ENCODE measurements at places on chromosomes 12 and 14.
A peak's percentile ranks its signal among the peaks of the same experiment; 100 is the strongest.

- DNase-seq: no peak
Measured at GRCh38 chr12:127820271-127820670, 446.7 kb upstream of the TMEM132C start.

GRCh38 chr14:61744238-61744637 is 18.0 kb upstream of the SNAPC1 start:
- no peak for DNase-seq

- DNase-seq: no peak
Measured at GRCh38 chr12:39173726-39174125, 268.3 kb upstream of the CPNE8 start.

- no peak for DNase-seq
Measured at GRCh38 chr12:1870086-1870485, 48.4 kb downstream of the CACNA2D4 start.

DNA sequence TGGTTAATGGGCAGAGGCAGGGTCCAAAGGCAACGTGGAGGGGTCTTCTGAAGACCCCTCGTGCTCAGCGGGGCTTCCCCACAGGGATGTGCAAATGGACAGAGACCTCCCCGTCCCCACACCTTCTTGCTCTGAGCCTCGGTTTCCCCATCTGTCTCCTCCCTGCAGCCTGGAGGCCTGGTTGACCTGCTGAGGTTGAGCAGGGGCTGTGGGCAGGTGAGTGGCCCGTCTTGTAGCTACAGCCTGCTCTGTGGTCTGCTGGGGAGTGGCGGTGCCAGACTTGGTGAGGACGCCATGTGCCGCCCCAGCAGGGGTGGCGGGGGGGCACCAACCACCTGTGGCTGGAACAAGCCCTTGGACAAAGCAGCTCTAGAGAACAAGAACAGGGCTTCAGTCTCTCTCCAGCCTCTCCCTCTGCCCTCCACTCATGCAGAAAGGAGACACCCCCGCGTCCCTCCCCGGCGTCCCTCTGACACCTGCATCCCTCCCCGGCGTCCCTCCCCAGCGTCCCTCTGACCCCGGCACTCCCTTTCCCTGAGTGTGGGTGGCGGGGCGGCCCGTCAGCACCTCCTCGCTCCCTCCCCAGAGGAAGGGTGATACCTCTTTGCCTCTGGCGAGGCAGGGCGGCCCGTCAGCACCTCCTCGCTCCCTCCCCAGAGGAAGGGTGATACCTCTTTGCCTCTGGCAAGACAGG is 83.7 kb downstream of the NOC4L start:
- no peak for DNase-seq

GRCh38 chr14:77593501-77593961 is 22.9 kb downstream of the SPTLC2 start:
- DNase-seq: no peak

DNA sequence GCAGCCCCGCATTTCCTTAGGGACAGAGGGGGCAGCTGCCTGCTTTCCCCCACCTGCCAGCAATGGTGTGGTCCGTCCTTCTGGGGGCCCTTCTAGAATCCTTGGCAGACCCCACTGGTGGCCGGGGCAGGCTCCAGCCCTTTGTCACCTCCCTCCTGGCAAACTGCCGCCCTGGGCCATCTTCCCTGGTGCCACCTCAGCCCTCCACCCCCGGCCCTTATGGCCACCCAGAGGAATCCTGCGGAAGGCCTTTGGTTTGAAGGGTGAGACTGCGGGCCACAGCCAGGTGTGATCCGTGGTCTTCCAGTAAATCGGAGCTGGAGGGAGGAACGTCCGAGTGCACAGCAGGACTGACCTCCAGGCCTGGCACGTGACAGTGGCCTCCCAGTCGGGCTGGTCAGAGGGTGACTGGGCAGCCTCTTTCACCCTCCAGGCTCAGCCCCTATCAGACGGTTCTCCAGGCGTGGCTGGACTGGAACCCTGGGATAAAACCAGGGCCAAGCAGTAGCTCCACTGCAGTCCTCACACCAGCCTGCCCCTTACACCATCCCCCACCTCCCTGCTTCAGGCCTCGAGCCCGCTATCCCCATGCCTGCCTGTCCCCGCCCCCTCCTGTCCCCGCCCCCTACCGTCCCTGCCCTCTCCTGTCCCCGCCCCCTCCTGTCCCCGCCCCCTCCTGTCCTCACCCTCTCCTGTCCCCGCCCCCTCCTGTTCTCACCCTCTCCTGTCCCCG is 12.4 kb downstream of the FBRSL1 start:
- DNase-seq: peak; percentile 14

GRCh38 chr14:102633906-102634595 is 41.6 kb downstream of the RCOR1 start:
- DNase-seq: no peak

- DNase-seq: peak; percentile 55
Measured at GRCh38 chr12:49636979-49637755, 13.8 kb downstream of the PRPF40B start.

- no peak for DNase-seq
Measured at GRCh38 chr12:50021031-50021430, 4.3 kb downstream of the RACGAP1 start.

DNA sequence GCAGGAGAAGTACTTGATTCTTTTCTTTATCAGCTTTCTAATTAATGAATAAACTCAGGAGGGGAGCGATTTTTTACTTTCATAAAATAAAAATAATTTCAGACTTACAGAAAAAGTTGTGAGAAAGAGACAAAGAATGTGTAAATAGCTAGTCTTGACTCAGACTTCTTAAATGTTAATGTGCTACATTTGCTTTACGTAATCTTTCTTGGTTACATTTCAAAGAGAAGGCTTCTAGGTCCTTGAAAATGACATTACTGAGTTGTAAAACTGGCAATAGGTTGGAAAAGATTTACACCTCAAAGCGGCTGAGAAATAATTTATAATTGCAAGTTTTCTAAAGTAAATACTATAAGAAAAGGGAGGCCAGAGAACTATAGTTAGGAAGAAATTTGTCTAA is 28.6 kb downstream of the GABARAPL1 start:
- no peak for DNase-seq

- no peak for DNase-seq
Measured at GRCh38 chr14:106083082-106083481, 556.7 kb downstream of the TMEM121 start.

DNA sequence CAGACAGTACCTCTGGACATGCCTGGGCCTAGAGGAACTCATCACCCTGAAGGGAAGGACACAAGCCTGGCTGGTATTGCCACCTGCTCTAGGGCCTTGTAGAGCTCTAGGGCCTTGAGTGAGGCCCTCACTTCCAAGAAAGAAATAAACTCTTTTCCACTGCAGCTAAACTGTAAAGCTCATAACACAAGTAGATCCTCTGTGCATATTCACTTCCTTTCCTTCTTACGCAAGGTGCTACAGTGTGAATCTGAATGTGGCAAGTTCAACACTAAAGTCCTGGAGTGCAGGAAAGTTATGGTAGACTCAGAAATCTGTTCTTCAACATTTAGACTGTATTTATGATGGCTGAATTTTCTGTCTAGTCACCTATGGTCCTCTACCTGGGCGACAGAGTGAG is 14.5 kb downstream of the RNASE3 start:
- DNase-seq: no peak

DNA sequence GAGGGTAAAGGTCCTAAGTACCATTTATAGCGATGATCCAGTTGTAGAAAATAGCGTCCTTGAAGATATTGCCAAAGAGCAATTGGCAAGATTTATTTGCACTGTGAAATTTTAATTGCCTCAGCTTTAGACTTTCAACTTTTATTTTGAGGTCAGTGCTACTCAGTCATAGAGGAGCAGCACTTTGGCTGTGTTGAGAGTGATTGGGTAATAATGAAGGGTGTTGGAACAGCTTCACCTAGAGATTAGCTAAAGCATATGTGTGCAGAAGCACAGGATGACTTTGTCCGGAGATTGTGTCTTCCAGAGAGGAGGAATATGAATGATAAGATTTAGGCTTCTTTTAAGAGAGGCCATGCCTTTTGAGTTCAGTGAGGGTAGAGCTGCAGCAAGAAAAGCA is 164.8 kb downstream of the NPAS3 start:
- no peak for DNase-seq

- DNase-seq: no peak
Measured at GRCh38 chr14:105863296-105864108, 337.1 kb downstream of the TMEM121 start.

DNA sequence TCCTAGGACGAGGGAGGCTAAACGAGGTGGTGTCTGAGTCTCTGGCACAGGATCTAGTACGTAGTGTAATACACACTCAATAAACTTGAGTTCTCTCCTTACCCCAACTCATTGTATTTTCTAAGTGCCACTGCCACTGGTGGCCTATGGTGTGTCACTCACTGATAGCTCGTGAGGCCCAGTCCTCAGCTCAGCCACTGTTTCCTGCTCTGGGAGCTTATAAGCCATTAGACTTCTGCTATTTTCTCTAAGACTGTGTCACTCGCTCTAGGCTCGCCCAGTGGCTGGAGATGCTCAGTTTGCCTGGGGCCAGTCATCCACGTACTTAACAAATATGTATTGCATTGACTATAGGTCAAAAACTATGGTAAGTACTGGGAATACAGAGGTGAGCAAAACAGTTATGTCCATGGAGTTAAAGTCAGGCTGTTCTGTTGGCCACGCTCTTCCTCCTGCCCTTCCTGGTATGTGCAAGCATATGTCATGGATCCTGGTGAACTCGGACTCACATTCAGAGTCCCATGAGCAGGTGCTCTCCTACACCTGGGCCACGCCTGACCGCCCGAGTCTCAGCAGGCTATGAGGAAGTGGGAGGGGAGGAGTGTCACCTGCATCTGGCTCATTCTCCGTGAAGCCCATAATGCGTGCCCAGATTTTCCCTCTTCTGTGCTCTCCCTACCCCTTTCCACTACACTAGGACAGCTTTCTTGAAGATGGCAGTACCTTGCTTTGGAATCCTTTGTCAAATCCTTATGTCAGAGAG is 41.6 kb downstream of the DEGS2 start:
- DNase-seq: no peak

DNA sequence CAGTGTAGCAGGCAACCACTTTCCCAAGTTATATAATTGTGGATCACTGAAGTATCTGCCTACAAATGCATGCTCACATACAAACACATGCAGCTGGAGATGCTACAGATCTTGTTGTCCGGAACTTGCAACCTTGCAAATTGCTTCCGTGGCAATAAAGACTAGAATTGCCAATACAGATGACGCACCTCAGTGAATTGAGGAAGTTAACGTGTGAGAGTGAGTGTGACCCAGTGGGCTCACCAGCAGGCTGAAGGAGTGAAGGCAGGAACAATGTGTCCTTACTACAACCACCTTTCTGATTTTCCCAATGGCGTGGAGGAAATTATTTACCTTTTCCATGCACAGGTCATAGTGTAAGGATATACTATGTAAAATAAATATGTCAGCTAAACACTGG is 89.4 kb upstream of the GRIP1 start:
- DNase-seq: no peak

- no peak for DNase-seq
Measured at GRCh38 chr12:15644700-15645099, 144.5 kb downstream of the EPS8 start.

Measured in stimulated activated CD4-positive, alpha-beta T cell treated with anti-CD3 and anti-CD28 coated beads, Interleukin-4, amount 100 ng/mL, for 4 hours (primary cell).